Fibroblast of the aortic adventitia (primary cell): ENCODE measurements at places on chromosomes 5 and 9. TPM values are rescaled to one million over a fixed set of nuclear protein-coding genes. Genes with fewer than 3 reads are reported as not detected.

Gene TAF11L5
- not detected in 2 replicates for total RNA-seq

Gene TSTD2
- total RNA-seq = 17.6 and 23.2 TPM in 2 replicates

Gene DBH
- total RNA-seq = not detected in 2 replicates

Gene SAPCD2
- total RNA-seq = 0.41 and 1.5 TPM in 2 replicates

Gene CFAP157
- total RNA-seq = 0.09 TPM in 1 of 2 replicates, not detected in the other

Gene SPATA31A3
- not detected in 2 replicates for total RNA-seq

Gene BDP1
- 27.8 and 90.2 TPM in 2 replicates for total RNA-seq

Gene CDO1
- total RNA-seq = 7.0 and 24.8 TPM in 2 replicates

Gene IL4
- 0.36 TPM in 1 of 2 replicates, not detected in the other for total RNA-seq

Gene BASP1
- 18.5 and 50.7 TPM in 2 replicates for total RNA-seq

Gene SMIM33
- not detected in 2 replicates for total RNA-seq

Gene IFNK
- not detected in 2 replicates for total RNA-seq

Gene TAF11L12
- not detected in 2 replicates for total RNA-seq

Gene PCDHGB6
- 3.8 and 5.8 TPM in 2 replicates for total RNA-seq

Gene MRPS27
- total RNA-seq = 80.6 and 83.6 TPM in 2 replicates

Gene CCL21
- not detected in 2 replicates for total RNA-seq

Gene PFN3
- not detected in 2 replicates for total RNA-seq

Gene IFNA13
- not detected in 2 replicates for total RNA-seq

Gene CSF1R
- total RNA-seq = under 0.01 and 0.16 TPM in 2 replicates

Gene C9
- not detected in 2 replicates for total RNA-seq

Gene ISL1
- total RNA-seq = 0.18 and 2.6 TPM in 2 replicates
